ENCODE measurements at places on chromosomes 2 and 18.
A peak's percentile ranks its signal among the peaks of the same experiment; 100 is the strongest.

GRCh38 chr2:236208019-236208926 is 40.1 kb upstream of the GBX2 start:
- DNase-seq, result no peak

GRCh38 chr2:238848691-238848975 is 748 bp downstream of the TWIST2 start:
- no peak for DNase-seq

DNA sequence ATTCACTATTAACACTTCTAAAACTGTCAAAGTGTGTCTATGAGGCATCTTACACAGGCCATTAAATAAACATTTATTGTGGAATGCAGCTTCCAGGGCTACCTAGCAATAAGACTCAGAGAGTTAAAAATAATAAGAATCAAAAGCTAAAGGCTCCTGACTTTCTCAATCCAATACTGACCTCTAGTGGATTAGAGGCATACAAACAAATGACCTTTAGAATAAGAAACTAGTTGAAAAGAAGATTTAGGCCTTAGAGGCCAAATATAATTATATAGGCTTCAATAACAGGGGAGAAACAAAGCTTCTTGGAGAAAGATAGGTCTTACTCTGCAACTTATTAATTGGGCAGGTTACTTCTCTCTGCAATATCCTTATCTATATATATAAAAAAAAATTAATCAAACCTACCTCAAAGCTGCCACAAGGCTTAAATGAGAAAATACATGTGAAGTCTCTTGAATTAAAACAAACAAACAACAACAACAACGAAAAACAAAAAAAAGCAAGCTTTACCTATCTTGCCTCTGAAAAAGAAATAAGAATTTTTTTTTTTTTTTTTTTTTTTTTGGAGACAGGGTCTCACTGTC is 246.1 kb downstream of the EXOC6B start:
- DNase-seq, result peak; percentile 70

DNA sequence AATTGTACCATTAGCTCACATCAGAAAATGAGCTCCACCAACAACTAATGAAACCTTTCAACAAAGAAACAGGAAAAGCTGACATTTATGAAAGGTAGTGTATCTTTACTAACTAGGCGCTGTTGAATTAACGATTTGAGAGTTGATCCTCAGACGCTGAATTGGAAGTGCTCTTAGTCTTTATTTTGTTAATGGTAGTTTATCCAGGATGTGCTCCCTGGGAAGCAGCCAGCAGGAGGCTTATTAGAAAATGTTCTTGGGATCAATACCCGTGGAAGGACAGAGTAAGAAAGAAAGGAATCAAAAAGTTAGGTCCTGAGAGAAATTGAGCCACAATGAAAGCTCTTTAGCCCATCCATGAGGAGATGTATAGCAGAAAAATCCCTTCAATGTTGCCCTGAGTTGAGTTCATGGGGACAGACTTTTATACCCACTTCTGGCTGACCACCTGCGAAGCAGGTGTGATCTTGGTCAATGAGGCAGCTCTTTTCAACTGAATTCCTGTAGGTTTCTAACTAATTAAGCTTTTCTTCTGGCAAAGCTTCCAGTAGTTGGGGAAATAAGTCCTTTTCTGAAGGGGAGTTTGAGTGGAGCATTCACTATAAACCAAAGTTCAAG is 492.6 kb upstream of the REG3G start:
- DNase-seq, result no peak

DNA sequence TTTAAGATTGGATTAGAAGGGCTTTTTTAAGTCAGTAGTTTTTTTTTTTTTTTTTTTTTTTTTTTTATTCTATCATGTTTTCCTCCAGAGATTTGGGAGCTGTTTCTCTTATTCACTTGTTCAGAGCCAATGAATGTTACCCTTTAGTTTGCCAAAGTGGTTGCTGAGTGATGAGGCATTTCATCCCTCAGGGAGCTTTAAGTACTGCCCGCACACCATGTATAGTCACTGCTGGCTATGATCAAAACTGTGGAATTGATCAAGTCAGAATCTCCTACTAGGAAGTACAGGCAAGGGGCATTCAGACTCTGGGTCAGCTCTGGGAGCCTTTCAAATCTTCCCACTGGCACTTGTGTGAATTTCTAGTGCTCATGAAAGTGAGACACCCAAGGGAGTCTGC is 201.6 kb downstream of the IKZF2 start:
- no peak for DNase-seq

DNA sequence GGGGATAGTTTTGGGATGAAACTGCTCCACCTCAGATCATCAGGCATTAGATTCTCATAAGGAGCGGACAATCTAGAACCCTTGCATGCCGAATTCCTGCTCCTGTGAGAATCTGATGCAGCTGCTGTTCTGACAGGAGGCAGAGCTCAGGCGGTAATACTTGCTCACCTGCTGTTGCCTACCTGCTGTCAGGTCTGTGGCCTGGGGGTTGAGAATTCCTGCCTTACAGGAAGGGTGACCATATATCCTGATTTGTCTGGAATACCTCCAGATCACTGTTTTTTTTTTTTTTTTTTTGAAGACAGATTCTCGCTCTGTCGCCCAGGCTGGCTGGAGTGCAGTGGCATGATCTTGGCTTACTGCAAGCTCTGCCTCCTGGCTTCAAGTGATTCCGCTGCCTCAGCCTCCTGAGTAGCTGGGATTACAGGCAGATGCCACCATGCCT is 21.7 kb downstream of the ACSL3 start:
- no peak for DNase-seq

GRCh38 chr2:148614322-148615049 is 30.1 kb upstream of the EPC2 start:
- no peak for DNase-seq

DNA sequence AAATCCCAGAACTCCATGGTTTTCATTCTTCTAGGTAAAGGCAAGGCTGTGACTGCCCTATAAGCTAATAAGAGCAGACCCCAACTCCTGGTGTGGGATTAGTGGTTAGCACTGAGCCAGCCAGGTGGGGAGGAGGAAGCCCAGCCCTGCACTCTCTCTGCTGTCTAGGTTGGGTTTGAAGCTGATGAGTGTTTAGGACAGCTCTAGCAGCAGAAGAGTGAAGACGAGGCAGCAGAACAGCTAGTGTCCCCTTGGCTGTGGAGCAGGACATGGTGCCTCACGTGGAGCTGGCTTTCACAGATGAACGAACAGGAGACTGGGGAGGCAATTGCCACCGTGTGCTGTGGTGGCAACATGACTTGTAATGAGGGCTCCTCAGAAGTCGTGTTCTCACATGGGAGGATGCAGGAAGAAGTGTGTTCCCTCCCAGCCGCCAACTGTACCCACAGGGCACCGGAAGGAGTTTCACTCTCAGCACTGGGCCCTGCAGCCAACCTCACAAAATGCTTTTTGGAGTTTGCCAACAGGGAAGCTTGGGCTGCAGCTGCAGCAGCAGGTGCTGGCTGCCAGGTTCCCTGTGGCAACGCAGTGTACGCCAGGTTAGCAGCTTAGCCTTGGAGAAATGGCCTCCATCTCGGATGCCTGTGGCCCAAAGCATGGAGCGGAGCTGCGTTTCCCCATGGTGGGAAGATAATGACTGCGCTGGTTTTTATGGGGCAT is 328.2 kb downstream of the SETBP1 start:
- DNase-seq, result no peak

- DNase-seq, result no peak
These were observed 120.1 kb downstream of the HAUS1 start for GRCh38 chr18:46224181-46224775.

DNA sequence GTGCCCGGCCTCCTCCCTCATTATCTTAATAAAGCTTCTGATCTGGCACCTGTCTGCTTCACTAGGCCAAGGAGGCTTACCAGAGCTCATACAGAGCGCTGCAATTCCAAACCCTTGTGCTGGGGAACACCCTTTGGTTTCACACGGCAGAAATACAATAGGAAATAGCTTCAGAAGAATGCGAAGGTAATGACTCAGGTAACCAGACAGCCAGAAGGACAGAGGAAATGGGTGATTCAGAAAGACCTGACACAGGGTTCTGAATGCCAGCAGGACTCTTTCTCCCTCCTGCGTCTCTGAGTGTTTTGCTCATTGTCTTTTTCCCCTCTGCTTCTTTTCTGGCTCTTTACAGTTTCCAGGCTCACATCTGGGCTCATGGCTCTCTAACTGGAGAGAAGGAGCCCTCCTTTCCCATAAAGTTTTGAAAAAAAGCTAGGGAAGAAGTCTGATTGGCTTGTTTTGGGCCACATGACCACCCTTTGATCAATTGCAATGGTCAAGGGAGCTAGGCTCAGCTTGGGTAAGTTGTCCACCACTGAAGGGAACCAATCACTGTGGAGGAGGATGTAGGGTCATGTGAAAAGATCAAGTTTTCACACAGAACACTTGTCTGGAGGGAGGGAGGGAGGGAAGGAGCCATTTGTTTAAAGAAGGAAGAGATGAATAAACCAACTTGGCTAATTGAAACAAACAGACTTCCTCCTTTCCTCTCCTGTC is 90.5 kb upstream of the UPP2 start:
- no peak for DNase-seq

GRCh38 chr2:111952871-111953452 is 54.6 kb downstream of the MERTK start:
- no peak for DNase-seq
